ENCODE measurements at places on chromosomes 5 and 9. TPM values are rescaled to one million over a fixed set of nuclear protein-coding genes. Genes with fewer than 3 reads are reported as not detected.

The LCN9 gene
- total RNA-seq = not detected

The CRHBP gene
- not detected for total RNA-seq

The MARCOL gene
- total RNA-seq = not detected

The PCDHB16 gene
- not detected for total RNA-seq

DNA sequence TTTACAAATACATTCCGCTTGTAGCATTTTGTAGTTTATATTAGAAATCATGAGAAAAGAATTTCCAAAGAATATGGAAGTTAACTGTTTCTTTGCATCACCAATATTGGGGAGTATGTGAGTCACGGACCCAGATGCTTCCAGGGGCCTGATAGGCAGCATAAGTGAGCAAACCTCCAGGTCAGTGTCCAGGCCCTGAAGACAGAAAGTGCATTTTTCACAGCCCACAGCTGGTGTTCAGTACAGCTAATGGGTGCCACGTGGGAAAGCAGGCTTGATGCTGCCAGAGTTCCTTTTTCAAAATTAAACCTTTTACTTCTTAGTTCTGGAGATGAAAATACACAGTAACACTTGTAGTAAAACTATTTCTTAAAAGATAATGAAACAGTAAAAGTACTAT is 454.4 kb upstream of the ACTBL2 start:
- no peaks in the 10 kb centered on the region for H3K4me1 ChIP-seq
- no peaks in the 10 kb centered on the region for H3K36me3 ChIP-seq
- no peak for DNase-seq

- no peak overlapping the region for H3K4me3 ChIP-seq
- H3K27ac ChIP-seq = no peak overlapping the region
- DNase-seq = no peak
Measured at GRCh38 chr5:9919306-9920030, 289.3 kb upstream of the TAS2R1 start.

The CDKN2B gene
- not detected for total RNA-seq

The TEK gene
- not detected for total RNA-seq

The DTWD2 gene
- 3.3 TPM for total RNA-seq

The CXCL14 gene
- total RNA-seq = not detected

DNA sequence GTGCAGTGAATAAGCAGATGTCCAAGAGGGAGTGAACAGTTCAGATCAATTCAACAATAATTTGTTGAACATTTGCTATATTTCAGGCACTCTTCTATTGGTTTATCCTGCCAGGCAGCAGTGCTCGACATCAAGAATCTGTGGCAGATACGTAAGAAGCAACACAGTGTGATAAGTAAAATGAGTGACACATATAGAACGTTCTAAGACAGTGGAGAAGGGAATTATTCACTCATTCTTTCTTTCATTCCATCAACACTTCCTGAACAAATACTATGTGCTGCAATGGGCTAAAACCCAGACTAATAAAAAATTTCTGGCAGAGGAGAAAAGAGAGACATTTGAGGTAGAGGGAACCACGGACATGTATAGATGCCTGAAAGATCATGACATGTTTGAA is 89.9 kb upstream of the GLIS3 start:
- no peaks in the 10 kb centered on the region for H3K36me3 ChIP-seq
- H3K27me3 ChIP-seq = no peaks in the 10 kb centered on the region
- no peak for DNase-seq

GRCh38 chr5:150142185-150142958 is 13.3 kb downstream of the PDGFRB start:
- H3K4me3 ChIP-seq = no peak overlapping the region
- H3K4me1 ChIP-seq = no peaks in the 10 kb centered on the region
- no peaks in the 10 kb centered on the region for H3K27me3 ChIP-seq
- H3K36me3 ChIP-seq = no peaks in the 10 kb centered on the region
- DNase-seq = no peak

DNA sequence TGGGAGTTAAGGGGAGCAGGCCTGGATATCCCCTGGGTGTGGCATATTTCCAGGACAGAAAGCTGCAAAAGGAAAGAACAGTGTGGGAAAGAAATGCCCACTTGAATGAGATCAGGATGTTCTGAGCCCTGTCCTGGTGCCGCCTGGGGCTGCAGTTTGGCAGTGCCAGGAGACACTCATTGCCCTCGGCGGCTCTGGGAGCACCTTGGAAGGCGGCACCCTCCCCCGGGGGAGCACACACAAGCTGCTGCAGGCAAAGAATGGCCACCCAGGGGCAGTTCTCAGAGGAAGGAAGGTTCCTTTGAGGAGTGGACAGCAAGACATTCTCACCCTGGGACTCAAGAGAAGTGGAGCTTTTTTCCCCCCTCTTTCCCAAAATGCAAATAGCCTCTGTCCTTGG is 305.3 kb downstream of the NTRK2 start:
- no peak overlapping the region for H3K27ac ChIP-seq
- H3K4me3 ChIP-seq = no peak overlapping the region

DNA sequence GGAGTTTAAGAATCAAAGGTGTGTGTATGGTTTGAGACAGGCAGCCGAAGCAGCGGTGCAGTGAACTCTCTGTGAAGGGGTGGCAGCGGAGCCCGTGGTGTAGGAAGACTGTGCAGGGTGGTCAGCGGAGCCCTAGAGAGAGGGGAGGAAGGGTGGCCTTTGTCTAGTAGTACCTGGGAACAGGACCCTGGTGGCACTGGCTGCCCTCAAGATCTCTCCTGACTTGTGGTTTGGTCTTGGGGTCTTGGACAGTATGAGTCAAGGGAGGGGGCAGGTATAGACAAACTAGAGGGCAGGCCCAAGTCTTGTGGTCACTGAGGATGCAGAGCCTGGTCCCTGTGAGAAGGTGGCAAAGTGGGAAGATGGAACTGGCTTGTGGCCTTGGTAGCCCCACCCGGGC is 7.1 kb upstream of the NKX2-5 start:
- peaks cover 66% of the 10 kb centered on the region for H3K27me3 ChIP-seq
- no peaks in the 10 kb centered on the region for H3K36me3 ChIP-seq
- H3K27ac ChIP-seq = no peak overlapping the region
- no peak overlapping the region for H3K4me3 ChIP-seq
- H3K4me1 ChIP-seq = peaks cover 8% of the 10 kb centered on the region

The SLC2A8 gene
- total RNA-seq = 7.7 TPM

DNA sequence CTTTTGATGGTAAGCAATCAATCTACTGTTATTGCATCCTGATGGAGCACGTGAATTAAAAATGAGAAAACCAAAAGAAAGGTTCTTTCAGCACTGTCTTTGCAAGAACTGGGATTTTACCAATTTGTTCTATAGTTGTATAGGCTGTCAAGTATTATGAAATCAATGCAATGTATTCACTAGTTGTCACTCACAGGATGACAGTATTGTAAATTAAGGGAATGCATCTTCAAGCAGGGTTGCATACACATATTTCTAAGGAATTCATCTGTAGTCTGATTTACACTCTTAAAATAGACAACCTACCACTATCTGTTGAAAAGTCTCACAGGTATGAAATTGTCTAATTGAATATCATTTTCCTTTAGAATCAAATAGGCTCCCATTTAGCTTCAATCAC is 252.8 kb downstream of the FBXL17 start:
- no peaks in the 10 kb centered on the region for H3K36me3 ChIP-seq
- H3K27me3 ChIP-seq = no peaks in the 10 kb centered on the region
- no peaks in the 10 kb centered on the region for H3K4me1 ChIP-seq
- no peak overlapping the region for H3K4me3 ChIP-seq

The MEIKIN gene
- total RNA-seq = 0.53 TPM

The AFAP1L1 gene
- 0.18 TPM for total RNA-seq

- no peaks in the 10 kb centered on the region for H3K4me1 ChIP-seq
- no peak overlapping the region for H3K4me3 ChIP-seq
- DNase-seq = no peak
- H3K27me3 ChIP-seq = no peaks in the 10 kb centered on the region
- no peak overlapping the region for H3K27ac ChIP-seq
- peaks cover 11% of the 10 kb centered on the region for H3K36me3 ChIP-seq
Measured at GRCh38 chr9:136824496-136825225, 16.9 kb downstream of the RABL6 start.

GRCh38 chr9:130607640-130608420 is 28.5 kb downstream of the FUBP3 start:
- H3K27ac ChIP-seq = no peak overlapping the region
- no peak for DNase-seq
- H3K4me3 ChIP-seq = no peak overlapping the region
- H3K4me1 ChIP-seq = no peaks in the 10 kb centered on the region
- H3K27me3 ChIP-seq = no peaks in the 10 kb centered on the region

DNA sequence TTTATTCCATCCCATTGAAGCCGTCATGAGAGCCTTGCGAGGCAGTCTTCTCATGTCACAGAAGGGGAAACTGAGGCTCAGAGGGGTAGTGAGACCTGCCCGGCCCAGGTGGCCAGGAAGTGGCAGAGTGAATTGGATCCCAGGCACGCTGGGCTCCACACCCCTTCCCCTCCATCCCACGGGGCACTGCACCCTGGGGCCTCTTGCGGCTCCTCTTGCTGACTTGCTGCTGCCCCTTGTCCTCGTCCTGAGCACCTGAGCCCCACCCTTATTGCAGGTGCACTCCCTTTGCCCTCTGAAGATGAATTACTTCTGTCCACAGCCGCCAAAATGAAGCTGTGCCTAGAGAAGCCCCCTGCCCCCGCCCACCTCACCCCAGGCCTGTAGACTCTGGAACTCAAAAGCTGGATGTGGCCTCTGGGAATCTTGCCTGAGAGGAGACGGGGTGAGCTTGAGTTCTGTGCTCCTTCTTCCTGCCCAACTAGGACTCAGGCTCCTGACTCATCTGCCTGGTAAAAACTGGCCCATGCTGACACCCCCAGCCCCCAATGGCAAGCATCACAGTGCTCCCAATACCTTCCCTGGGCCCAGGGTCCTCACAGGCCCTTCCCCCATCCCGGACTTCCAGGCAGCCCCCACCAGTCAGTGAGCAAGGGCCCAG is 6.4 kb downstream of the NEURL1B start:
- no peaks in the 10 kb centered on the region for H3K4me1 ChIP-seq
- H3K36me3 ChIP-seq = no peaks in the 10 kb centered on the region
- no peaks in the 10 kb centered on the region for H3K27me3 ChIP-seq
- DNase-seq = no peak

The IZUMO3 gene
- not detected for total RNA-seq
